Fibroblast of pulmonary artery (primary cell): ENCODE measurements at places on chromosomes 12 and 14.

GRCh38 chr12:52402377-52402776 lies 3.8 kb downstream of the KRT82 start:
- DNase-seq, result no peak

DNA sequence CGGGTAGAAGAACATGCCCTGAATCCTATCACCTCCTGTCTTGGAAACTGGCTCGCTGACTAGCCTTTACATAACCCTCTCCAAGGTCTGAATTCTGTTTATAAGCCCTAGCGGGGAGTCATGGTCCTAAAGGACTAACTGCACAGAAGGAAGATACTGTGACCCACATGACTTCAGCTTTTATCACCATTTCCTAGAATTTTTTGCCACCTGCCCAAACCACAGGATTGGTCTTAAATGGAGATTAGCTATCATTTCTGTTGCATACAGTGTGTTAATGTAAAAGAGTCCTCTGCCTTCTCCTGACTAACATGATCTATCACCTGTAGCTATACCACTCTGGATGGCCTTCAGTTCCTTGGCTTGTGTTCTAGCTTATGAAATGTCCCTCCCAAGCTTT lies 319.2 kb downstream of the DUSP6 start:
- DNase-seq, result no peak

DNA sequence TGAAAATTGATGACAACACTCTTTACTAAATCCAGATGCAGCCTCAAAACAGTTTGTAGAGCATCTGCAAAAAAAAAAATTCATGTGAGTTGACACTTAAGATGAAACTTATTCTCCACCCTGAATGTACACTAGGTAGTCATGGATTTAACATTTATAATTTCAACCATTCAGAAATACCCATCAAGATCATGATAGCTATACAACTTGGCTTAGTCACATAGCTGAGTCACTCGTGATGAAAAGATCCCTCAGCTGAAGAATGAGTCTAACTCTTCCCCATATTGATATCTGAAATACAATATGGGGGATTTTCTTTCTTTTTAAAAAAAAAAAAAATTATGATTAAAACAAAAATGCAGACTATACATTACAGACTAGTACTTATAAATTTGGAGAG lies 104.8 kb upstream of the PLEKHG7 start:
- peak; percentile 62 for DNase-seq

DNA sequence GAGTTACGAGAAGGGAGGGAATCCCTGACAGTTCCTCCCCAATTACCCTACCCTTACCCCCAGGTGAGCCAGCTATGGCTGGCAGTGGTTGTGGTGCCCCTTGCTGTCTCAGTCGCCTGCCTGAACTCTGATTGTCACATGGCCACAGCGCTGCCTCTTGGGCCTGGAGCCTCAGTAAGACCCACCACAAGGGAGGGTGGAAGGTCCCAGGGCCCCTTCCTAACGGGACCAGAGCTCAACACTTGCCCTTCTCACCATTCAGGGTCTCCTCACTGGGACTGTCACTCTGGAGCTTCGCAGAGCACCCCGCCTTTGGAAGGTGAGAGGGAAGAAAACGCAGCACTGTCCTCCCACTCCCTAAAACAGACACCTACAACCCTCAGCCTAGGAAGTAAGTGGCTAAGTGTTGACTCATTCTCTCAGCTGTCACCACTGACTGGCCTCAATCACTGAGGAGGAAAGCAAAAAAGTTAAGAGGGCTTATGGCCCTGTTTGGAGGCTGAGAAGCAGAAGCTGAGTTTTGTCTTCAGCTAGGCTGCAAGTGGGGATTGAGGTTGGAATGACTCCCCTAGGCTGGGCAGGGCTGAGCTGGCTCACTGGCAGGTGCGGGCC lies 1.0 kb downstream of the TMEM253 start:
- DNase-seq, result no peak

GRCh38 chr14:99654235-99654985 lies 9.5 kb downstream of the HHIPL1 start:
- peak; percentile 84 for DNase-seq

DNA sequence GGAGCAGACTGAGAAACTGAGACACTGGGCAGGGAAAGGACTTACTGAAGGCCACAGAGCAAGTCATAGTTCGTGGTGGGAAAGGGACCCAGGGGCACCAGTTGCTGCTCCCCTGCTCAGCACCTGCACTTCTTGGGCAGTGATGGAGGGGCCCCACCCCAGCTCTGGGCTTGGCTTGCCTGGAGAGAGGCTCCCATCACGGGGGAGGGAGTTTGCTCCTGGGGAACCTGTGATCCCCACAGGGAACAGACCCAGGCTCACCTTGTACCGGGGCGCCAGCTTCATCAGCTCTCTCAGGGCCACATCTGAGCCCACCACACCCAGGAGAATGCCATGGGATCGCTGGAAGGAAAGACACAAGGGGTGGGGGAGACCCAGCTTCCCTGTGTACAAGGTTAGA lies 39.8 kb downstream of the CACNA2D4 start:
- no peak for DNase-seq
